Central memory CD4-positive, alpha-beta T cell (primary cell): ENCODE measurements at places on chromosomes 5 and 9.

- DNase-seq = no peak
Observed at GRCh38 chr5:438481-438981, 4.4 kb upstream of the EXOC3 start.

DNA sequence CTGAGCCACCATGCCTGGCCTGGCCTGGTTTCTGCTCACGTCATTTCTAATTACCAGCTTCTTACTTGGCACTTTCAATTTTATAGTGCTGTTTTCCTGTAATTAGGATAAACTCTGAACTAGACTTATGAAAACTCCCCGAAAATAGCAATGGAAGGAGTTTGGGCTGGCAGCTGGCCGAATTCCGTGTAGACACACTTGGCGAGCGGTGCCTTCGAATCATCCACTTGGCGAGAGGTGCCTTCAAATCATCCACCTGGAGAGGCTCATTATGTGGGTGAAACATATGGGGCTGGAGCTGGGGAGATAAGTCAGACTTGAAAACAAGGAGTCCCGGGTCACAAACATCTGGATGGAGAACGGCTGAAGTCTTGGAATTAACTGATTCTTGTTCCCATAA, 203.7 kb downstream of the ROR2 start:
- no peak for DNase-seq

- DNase-seq = no peak
Observed at GRCh38 chr5:149603210-149603609, 21.9 kb downstream of the ARHGEF37 start.

GRCh38 chr5:166370928-166371690, 1920.3 kb upstream of the WWC1 start:
- DNase-seq = no peak

DNA sequence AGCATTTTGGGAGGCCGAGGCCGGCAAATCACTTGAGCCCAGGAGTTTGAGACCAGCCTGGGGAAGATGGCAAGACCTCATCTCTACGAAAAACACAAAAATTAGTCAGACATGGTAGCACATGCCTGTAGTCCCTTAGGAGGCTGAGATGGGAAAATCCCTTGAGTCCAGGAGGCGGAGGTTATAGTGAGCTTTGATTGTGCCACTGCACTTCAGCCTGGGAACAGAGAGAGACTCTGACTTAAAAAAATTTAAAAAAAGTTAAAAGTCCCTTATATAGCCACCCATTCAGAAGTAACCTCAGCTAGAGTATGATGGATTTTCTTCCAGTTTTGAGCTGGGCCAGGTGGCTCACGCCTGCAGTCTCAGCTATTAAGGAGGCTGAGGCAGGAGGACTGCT, 72.4 kb downstream of the UGCG start:
- no peak for DNase-seq

DNA sequence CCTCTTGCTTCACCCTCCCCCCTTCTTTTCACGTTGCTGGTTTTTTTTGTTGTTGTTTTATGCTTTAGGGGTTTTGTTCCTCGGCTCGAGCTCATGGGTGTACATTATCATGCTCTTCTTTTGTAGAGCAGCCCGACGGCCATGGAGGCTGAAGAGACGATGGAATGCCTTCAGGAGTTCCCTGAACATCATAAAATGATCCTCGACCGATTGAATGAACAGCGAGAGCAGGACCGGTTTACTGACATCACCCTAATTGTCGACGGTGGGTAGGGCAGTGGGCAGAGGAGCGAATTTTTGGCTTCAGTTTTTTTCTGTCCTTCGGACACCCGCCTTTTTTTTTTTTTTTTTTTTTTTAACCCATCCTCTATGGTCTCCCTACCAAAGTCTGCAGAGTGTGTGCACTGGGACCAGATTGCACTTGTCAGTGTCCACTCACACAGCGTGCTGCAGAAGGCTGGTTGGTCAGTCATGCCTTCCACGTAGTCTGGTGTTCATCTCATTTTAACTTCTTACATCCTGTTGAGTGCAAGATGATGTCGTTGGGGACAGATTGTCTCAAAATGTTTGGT, 1.3 kb downstream of the ZNF131 start:
- no peak for DNase-seq

DNA sequence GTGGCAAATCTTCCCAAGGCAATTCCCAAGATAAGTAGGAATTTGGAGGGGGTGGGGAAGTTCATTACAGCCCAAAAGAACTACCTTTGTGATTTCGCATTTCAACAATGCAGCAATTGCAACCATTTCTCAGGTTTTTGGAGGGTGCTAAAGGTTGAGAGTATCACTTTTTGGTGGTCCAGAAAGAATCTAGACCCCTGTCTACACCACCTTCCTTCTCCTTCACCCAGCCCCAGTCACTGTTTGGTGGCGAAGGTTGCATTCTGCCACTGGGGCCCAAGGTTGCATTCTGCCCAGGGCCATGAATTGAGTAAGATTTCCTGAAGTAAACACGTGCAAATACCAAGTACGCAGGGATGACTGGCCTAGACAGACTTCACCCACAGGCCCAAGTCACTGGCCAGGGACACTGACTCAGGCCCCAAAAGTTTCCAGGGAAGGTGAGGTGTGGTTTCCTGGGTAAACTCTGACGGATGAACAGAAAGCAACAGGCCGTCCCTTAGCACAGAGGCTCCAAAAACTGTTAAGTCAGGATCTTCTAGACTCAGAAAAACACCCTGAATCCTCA, 5.7 kb downstream of the PDE6A start:
- DNase-seq = no peak

- DNase-seq = no peak
Observed at GRCh38 chr5:75324791-75325190, 12.2 kb upstream of the HMGCR start.

DNA sequence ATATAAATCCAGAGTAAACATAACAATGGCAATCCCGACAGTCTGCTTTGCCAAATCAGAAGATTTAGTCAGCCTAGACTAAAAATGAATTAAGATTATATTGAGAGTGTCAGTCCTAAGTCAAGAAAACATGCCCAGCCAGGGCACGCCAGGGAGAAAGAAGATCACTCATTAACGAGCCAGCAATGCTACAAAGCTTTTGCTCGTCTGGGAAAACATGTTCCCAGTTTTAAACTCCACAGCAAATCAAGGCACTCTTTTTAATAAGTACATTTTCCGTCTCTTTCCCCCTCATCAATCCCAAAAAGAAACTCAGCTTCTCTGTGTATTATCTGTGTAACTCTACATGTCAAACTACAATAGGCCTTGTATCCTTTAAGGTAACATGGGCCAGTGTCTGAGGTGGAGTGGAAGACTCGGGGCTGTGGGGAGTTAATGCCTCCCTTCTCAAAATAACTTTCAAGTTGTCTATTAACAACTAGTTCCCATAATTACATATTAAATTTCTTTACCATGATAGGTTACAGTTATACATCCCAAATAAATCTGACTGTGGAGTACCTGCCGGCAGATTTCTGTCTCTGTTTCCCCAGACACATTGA, 40.9 kb downstream of the NFIB start:
- DNase-seq = no peak

DNA sequence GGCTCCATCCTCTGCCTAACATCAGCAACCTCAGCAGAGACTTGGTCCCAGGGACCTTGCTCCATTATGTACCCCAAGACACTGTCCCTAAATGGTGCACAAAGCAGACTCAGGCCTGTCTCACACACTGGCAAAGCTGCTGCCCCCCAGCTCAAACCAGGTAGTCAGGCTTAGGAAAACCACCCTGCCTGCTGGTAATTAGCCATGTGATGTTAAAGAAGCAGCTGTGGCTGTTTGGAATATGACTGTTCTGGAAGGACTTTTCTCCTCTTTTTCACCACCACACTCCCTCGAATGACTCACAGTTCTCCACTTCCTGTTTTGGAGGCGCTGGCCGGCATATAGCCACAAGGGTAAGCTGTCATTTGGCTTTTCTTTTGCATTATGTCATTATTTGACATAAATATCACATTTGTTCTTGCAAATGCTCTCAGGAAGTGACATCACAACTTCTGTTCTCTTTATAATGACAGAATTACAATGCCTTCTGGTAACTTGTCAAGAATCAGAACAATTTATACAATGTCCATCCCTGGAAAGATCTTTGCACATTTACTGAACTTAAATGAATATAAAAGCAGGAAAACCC, 113.9 kb downstream of the SUSD1 start:
- DNase-seq = peak; percentile 26

DNA sequence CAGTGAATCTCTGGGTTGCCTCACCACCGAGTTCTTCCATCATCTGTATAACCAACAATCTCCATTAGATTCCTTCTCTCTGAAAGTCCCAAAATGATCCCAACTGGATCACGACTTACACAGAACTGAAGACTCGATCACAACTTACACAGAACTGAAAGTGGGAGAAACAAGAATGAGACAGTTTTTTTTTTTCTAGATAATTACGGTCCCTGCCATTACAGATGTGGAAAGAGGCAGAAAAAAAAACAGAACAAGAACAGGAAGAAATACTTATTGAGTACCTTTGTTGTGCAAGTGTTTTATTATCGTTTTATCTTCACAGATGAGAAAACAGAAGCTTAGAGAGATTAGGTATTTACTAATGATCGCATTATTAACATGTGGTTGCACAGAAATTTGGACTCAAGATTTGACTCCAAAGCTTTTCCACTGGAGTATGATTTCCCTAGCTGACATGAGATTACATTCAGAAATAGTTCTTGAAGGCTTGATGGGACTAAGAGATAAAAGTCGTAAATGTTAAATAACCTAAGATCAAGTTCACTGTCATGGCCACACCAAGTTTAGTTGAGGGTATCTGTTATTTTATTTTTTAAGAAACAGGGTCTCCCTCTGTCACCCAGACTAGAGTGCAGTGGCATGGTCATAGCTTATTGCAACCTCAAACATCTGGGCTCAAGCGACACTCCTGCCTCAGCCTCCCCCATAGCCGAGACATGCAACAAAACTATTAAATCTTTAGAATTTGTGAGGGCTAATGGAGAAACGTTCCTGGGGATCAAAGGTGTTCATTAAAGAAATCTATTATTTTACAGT, 8.9 kb downstream of the PLK2 start:
- DNase-seq = no peak

DNA sequence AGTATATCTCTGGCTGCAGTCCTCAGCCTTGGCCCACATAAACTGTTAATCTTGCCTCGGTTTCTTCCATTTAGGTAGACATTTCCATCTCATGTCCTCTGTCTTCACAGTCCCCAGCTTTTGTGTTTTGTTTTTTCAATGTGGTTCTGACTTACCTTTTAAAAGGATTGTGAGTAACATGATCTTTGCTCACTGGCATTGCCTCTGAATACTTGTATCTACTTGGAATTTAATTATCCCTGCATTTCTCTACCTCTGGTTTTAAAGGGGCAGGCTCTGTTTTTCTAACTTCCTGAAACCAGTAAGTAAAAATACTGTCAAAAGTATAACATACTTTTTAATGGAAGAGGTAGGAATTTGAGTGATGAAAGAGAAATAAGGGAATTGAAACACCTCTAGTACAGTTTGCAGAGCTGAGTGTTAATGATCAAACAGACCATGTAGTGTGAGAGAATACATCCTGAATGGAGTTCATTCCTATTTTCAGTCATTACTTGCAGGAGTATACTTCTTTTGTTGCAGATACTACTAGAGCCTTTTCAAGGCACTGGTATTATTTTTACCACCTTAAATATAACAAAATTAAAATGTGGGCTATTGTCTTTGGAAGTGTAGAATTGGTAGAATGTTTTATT, 62.6 kb downstream of the MTREX start:
- no peak for DNase-seq

DNA sequence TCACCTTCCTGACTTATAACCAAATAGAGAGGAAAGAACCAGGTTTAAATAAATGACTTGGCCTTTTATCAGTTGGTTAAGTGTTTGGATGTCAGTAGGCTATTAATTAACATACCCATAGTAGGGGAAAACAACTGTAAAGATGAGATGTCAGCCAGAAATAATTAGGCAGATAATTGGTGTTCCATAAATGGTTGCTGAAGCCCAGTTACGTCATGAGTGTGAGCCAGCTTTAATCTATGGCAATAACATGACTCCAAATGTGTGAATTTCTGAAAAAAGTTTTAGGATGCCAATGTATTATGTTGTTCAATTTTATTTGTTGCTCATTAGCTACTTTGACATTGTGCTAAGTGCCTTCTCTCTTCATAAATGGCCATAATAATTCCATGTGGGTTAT, 180.5 kb downstream of the FBXL7 start:
- DNase-seq = no peak

DNA sequence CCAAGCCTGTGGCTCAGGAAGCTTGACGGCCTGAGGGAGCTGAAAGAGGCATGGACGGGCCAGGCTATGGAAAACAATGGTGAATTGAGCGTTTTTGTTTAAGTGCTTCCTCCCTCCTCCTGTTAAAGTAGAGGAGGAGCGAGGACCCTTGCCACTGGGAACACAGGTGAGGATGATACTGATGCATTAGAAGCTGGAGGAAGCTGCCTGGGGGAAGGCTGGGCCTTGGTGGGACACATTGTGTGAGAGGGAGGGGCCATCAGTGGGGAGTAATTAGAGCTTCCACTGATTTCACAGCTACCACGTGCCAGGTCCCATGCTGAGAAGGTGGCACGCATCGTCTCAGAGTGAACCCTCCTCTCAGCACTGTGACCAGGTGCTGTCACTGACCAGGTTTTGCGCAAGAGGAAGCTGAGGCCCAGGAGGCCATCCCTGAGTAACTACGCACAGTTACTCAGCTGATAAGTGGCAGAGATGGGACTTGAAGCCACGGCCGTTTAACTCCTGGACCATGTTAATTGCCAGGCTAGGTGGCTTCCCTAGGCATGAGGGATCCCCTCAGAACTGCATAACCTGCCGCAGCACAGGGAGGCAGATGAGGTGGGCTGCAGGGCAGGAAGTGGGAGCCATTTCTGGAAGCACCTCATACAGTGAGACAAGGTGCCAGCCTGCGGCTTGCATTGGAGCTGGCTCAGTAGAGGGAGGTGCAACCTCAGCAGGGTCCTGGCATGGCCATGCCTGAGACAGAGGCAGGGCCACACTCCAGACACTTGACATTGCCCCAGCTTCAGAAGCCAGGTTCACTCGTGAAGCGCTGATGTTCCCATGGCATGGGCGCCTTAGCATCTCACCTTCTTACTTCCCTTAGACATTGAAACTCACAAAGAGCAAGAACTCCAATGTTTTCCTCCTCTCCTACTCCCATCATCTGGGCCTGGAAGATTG, 195.3 kb upstream of the MVB12B start:
- no peak for DNase-seq

- no peak for DNase-seq
Observed at GRCh38 chr9:13857521-13857920, 456.4 kb downstream of the NFIB start.

GRCh38 chr5:77928776-77929300, 152.7 kb upstream of the TBCA start:
- DNase-seq = no peak

DNA sequence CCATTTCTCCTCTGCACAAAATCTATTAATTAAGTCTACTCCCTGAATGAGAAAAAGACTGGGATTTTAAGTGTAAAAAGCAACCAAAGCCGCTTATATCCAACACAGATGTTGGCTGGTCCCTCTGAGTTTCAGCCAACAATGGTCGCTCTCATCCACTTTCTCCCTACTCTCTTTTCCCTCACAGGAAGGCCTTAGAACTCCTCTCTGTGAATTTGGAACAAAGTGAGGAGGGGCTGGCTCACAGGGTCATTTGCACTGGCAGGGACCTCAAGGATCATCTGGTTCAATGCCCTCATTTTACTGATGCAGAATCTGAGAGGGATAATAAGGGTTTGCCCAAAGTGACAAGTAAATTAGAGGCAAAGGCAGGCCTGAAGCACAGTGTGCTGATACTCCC, 64.0 kb downstream of the DPYSL3 start:
- no peak for DNase-seq
